ENCODE measurements at places on chromosomes 11 and 22.

DNA sequence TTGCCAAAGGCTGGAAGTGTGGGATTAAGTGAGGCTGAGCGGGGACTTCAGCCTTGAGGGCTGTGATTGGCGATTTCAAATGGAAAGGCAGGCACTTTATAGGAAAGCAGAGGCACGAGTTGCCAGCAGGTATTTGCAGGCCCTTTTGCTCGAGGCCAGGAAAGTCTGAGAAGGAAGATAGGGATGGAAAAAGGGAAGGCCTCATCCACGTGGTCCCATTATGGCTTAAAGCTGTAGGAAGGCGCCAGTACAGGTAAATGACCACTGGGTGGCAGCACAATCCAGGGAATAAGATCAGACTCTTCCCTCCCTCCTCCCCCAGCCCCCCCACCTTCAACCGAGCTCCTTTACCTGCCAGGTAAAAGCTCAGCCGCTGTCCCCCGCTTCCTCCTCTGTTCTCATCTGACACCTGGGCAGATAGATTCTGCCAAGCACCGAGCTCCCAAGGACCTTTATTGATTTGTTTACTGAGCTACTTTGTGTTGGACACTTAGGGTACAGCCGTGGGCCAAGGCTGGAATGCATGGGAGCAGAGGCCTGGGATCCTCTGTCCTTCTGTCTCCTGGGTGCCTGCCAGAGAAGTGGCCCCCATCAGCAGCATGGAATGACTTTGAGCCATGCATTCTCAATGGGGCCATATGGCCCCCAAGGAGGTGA, 7.5 kb downstream of the P2RX3 start:
- DNase-seq = peak; percentile 64

DNA sequence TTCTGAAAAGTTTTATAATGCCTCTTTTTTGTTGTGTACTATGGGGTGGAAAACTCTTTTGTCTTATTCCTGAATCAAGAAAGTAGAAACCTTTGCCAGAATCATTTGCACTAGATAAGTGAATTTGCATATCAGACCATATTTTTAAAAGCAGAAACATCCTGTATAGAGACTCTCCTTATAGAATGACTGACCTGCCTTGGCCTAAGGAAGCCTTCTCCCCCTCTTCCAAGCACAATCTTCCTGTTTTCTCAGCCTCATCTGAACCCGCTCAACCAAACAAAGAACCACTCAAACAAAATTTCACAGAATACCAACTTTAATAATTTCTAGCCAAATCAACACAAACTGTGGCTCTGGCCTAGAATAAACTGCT, 60.3 kb downstream of the SIK3 start:
- DNase-seq = no peak

GRCh38 chr11:122715548-122716440, 60.3 kb downstream of the UBASH3B start:
- no peak for DNase-seq

DNA sequence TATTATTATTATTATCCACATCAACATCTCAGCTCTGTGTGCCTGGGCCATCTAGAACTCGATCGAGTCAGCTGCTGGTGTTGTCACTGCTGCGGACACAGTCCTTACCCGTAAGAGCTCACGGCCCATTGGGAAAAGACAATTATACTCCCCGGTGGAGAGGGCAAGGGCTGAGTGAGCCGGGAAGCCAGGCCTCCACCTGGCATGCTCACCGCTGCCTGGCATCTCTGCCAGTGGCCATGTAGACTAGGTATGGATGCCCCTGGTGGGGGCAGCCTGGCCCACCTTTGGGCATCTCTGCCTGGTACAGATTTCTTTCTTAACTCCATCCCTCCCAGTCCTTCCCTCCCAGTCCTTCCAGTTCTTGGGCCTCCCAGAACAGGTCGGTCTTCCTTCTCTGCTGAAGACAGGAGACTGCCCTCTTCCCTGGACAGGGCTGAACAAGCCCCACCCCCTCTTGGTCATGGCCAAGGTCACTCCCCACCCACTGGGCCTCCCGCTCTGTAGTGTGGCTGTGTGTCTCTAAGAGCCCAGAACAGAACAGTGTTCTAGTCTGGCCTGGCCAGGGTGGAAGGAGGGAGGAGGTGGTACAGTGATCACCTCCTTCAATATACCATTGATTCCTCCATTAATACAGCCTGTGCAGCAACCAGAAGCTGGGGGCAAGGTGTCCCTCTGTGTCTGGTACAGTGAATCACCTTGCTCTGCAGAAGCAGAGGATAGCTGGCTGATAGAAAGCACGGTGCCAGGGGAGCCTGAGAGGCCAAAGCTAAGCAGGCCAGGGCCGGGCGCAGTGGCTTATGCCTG, 57.7 kb downstream of the FLRT1 start:
- peak; percentile 36 for DNase-seq

GRCh38 chr11:26245046-26245445, 86.9 kb upstream of the ANO3 start:
- no peak for DNase-seq

DNA sequence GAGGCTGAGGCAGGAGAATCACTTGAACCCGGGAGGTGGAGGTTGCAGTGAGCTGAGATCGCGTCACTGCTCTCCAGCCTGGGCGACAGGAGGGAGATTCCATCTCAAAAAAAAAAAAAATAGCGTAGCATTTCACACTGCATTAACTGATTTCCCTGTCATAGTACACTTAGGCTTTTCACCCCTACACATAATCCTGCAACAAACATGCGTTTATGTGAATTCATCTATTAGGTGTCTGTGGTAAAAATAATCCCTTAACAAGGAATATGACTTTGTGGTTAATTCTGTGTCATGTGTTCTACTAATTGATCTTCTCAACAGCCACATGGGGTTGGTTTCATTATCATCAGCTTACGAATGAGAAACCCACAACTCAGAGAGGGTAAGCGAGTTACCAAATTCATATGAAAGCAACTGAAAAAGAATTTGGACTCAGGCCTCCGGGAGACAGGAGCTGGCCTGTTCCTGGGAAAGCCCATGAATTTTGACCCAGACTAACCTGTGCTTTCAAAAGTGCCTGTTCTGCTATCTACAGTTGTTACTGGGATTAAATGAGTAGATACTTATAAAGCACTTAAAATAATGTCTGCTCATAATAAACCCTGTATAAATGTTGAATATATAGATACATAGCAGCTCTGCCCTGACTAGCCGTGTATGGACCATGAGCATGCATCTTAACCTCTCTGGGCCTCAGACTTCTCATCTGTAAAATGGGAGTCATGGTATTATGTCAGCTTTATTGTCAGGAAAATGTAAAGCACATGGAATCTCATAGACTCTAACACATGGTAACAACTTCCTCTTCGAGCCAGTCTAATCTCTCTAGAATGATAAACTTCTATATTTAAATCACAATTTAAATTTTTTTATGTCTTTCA, 36.6 kb downstream of the KCNJ1 start:
- DNase-seq = no peak
